ENCODE measurements at places on chromosomes 7 and 10. TPM values are rescaled to one million over a fixed set of nuclear protein-coding genes. Genes with fewer than 3 reads are reported as not detected.

Gene SLC13A1
- not detected for total RNA-seq

Gene SPDYE2B
- total RNA-seq, result not detected

Gene PWWP2B
- 15.2 TPM for total RNA-seq

Gene MORN4
- total RNA-seq, result 1.6 TPM

Gene CALHM2
- 12.7 TPM for total RNA-seq

Gene UBE2D4
- 11.2 TPM for total RNA-seq

Gene MALRD1
- not detected for total RNA-seq

Gene HOXA3
- not detected for total RNA-seq

Gene COL17A1
- total RNA-seq, result not detected

Gene MEST
- 0.73 TPM for total RNA-seq

Gene RNF32
- total RNA-seq, result not detected

Gene ARL4A
- total RNA-seq, result 9.4 TPM

Gene FAM131B
- total RNA-seq, result 2.9 TPM

Gene SLC26A5
- not detected for total RNA-seq

Gene MBL2
- total RNA-seq, result not detected

Gene PRSS37
- not detected for total RNA-seq

Gene GPR26
- total RNA-seq, result not detected

Gene SPACDR
- 2.4 TPM for total RNA-seq
